ENCODE measurements at places on chromosomes 7 and 10.

- peaks cover 47% of the 10 kb centered on the region for H3K4me1 ChIP-seq
- peak; percentile 81 for DNase-seq
- peak overlapping the region; percentile 41 for H3K4me3 ChIP-seq
- peak overlapping the region; percentile 81 for H3K27ac ChIP-seq
- no peaks in the 10 kb centered on the region for H3K27me3 ChIP-seq
These were observed 551 bp downstream of the IFIT1 start for GRCh38 chr10:89392974-89393373.

- H3K36me3 ChIP-seq = no peaks in the 10 kb centered on the region
- no peak for DNase-seq
- peaks cover 4% of the 10 kb centered on the region for H3K4me1 ChIP-seq
These were observed 62.0 kb downstream of the VSTM4 start for GRCh38 chr10:49053053-49053997.

DNA sequence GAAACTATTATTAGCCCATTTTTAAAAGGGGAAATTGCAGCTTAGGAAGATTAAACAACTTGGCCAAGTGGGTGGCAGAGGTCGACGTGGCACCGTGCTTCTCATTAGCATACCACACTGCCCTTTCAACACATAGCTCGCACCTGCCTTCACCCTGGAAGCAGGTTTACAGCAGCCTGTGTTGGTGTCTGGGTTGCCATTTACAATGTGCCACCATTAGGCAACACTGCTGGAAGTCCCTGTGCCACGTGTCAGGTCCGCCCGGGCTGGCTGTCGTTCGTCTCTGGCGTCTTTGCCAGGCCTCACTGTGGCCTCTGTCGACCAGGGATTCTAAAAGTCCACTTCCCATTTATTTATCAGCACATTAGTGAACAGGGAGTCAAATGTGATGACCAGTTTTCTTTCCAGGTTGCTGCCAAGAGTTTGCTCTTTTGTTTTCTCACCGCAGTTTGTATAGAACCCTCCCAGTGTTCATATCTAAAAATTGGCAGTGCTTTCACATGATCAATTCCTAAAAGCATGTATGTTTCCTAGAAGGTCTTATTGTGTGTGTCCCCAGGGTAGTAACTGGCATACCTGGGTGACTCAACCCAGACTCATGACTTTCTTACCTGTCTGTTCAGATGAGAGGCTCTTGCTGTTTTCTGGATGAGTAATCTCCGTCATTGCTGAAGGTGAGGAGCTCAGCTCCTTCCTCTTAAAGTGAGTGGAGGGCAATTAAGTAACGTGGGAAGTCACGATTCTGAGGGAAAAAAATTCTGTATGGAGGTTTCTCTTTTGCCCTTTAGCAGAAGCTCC, 9.2 kb downstream of the INSIG1 start:
- H3K27ac ChIP-seq = no peak overlapping the region
- no peak overlapping the region for H3K4me3 ChIP-seq
- H3K27me3 ChIP-seq = no peaks in the 10 kb centered on the region
- H3K4me1 ChIP-seq = no peaks in the 10 kb centered on the region
- H3K36me3 ChIP-seq = peaks cover 90% of the 10 kb centered on the region
- DNase-seq = no peak

- no peaks in the 10 kb centered on the region for H3K4me1 ChIP-seq
- H3K36me3 ChIP-seq = no peaks in the 10 kb centered on the region
- no peak overlapping the region for H3K4me3 ChIP-seq
- no peak for DNase-seq
- H3K27me3 ChIP-seq = no peaks in the 10 kb centered on the region
These were observed 395.8 kb upstream of the PHF14 start for GRCh38 chr7:10577866-10578374.

DNA sequence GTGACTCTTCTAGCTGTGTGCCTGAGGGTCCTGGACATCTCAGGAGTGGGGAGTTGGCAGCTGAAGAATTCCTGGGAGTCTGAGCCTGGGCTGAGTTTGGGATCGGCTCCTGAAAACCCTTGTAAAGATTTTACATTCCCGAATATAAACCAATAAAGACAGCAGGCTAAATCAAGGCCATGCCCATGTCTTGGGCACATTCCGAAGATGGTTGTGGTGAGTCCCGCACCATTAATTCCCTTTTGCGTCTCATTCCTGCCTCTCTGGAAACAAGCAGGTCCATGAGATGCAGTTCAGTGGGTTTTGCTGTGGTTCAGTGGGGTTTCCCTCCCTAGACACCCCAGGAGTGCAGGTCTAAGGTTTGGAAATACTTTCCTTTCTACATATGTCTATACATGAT, 90.9 kb downstream of the COL26A1 start:
- H3K27me3 ChIP-seq = no peaks in the 10 kb centered on the region
- H3K4me3 ChIP-seq = no peak overlapping the region
- H3K36me3 ChIP-seq = no peaks in the 10 kb centered on the region
- H3K27ac ChIP-seq = no peak overlapping the region
- no peak for DNase-seq

GRCh38 chr7:92873776-92874175, 37.4 kb upstream of the CDK6 start:
- no peak overlapping the region for H3K4me3 ChIP-seq
- no peak overlapping the region for H3K27ac ChIP-seq
- H3K27me3 ChIP-seq = no peaks in the 10 kb centered on the region
- H3K4me1 ChIP-seq = no peaks in the 10 kb centered on the region
- no peaks in the 10 kb centered on the region for H3K36me3 ChIP-seq
- no peak for DNase-seq

GRCh38 chr10:76297780-76298281, 866.4 kb downstream of the LRMDA start:
- peaks cover 2% of the 10 kb centered on the region for H3K4me1 ChIP-seq
- no peak for DNase-seq
- H3K4me3 ChIP-seq = no peak overlapping the region

- H3K27ac ChIP-seq = no peak overlapping the region
- H3K27me3 ChIP-seq = no peaks in the 10 kb centered on the region
- no peak overlapping the region for H3K4me3 ChIP-seq
- DNase-seq = no peak
- H3K4me1 ChIP-seq = no peaks in the 10 kb centered on the region
These were observed 18.2 kb downstream of the TAS2R41 start for GRCh38 chr7:143495851-143496250.

- no peak for DNase-seq
- no peaks in the 10 kb centered on the region for H3K4me1 ChIP-seq
- no peaks in the 10 kb centered on the region for H3K27me3 ChIP-seq
- no peaks in the 10 kb centered on the region for H3K36me3 ChIP-seq
- H3K4me3 ChIP-seq = no peak overlapping the region
These were observed 636.7 kb upstream of the SEMA3D start for GRCh38 chr7:85823396-85824080.

- H3K27me3 ChIP-seq = no peaks in the 10 kb centered on the region
- no peak overlapping the region for H3K4me3 ChIP-seq
- H3K4me1 ChIP-seq = peaks cover 7% of the 10 kb centered on the region
- DNase-seq = no peak
- H3K36me3 ChIP-seq = no peaks in the 10 kb centered on the region
These were observed 67.1 kb downstream of the MTURN start for GRCh38 chr7:30201921-30202320.

- H3K27me3 ChIP-seq = no peaks in the 10 kb centered on the region
- peaks cover 30% of the 10 kb centered on the region for H3K4me1 ChIP-seq
- H3K4me3 ChIP-seq = no peak overlapping the region
- H3K27ac ChIP-seq = no peak overlapping the region
- no peak for DNase-seq
These were observed 230.1 kb upstream of the SEMA3E start for GRCh38 chr7:83879063-83879462.

DNA sequence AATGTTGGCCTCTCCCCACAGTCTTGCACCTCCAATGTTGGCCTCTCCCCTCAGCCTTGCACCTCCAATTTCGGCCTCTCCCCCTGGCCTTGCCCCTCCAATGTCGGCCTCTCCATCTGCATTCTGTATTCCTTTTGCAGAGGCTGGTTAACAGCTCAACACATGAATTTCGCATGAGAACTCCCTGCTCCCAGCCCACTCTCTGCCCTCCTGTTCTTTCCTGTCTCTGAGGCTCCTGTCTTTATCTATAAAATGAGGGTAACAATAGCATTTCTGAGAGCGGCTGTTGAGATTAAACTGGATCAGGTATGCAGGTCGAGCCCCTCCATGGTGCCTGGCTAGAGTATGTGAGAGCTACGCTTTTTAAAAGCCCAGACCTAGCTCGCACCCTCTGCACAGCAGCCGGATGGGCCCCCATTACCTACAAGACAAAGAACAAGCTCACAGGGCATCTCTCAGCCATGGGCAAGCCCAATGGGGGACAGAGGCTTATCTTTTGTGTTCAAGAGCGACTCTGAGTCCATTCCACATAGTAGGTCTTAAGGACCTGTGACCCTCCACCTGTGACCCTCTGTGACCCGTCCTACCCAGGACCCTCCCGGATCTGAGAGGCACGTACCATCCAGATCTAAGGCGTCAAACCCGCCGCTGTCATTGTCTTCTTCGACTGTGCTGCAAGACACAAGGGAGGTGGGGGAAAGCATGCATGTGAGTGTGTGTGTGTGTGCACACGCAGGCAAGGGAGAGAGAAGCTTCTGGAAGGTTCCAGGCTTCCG, 82.2 kb upstream of the GNA12 start:
- no peaks in the 10 kb centered on the region for H3K4me1 ChIP-seq
- peak; percentile 44 for DNase-seq
- H3K4me3 ChIP-seq = no peak overlapping the region
- H3K27me3 ChIP-seq = no peaks in the 10 kb centered on the region

GRCh38 chr7:55050281-55050680, 31.5 kb downstream of the EGFR start:
- DNase-seq = no peak
- no peaks in the 10 kb centered on the region for H3K36me3 ChIP-seq
- peaks cover 38% of the 10 kb centered on the region for H3K4me1 ChIP-seq

- H3K36me3 ChIP-seq = no peaks in the 10 kb centered on the region
- DNase-seq = no peak
- H3K4me1 ChIP-seq = peaks cover 28% of the 10 kb centered on the region
- no peak overlapping the region for H3K27ac ChIP-seq
These were observed 11.6 kb upstream of the PALD1 start for GRCh38 chr10:70466951-70467350.

- no peak for DNase-seq
- H3K27ac ChIP-seq = no peak overlapping the region
- no peaks in the 10 kb centered on the region for H3K27me3 ChIP-seq
- no peaks in the 10 kb centered on the region for H3K4me1 ChIP-seq
These were observed 35.0 kb downstream of the PRR15 start for GRCh38 chr7:29598613-29599012.

DNA sequence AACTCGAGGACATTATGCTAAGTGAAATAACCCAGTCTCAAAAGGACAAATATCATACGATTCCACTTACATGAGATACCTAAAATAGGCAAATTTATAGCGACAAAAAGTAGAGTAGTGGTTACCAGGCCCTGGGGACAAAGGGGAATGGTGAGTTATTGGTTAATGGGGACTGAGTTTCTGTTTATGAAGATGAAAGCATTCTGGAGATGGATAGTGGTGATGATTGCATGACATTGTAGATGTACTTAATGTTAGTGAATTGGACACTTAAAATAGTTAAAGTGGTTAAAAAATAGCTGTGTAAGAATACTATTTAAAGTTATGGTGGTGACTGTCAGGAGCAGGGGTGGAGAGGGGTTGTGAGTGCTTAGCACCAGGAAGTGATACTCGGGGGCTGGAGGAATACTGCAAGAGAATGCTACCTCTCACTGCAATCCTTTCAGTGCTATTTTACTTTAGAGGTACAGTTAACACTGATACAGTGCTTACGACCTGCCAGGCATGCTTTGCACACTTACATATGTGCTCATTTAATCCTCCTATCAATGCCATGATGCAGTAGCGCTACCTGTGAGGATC, 16.7 kb upstream of the TEX36 start:
- no peak overlapping the region for H3K4me3 ChIP-seq
- no peaks in the 10 kb centered on the region for H3K36me3 ChIP-seq
- no peaks in the 10 kb centered on the region for H3K27me3 ChIP-seq
- no peak for DNase-seq
- H3K4me1 ChIP-seq = no peaks in the 10 kb centered on the region

- no peak for DNase-seq
- no peak overlapping the region for H3K4me3 ChIP-seq
- H3K36me3 ChIP-seq = no peaks in the 10 kb centered on the region
- H3K27me3 ChIP-seq = no peaks in the 10 kb centered on the region
- H3K27ac ChIP-seq = no peak overlapping the region
These were observed 396.2 kb downstream of the REEP3 start for GRCh38 chr10:63917363-63917762.

DNA sequence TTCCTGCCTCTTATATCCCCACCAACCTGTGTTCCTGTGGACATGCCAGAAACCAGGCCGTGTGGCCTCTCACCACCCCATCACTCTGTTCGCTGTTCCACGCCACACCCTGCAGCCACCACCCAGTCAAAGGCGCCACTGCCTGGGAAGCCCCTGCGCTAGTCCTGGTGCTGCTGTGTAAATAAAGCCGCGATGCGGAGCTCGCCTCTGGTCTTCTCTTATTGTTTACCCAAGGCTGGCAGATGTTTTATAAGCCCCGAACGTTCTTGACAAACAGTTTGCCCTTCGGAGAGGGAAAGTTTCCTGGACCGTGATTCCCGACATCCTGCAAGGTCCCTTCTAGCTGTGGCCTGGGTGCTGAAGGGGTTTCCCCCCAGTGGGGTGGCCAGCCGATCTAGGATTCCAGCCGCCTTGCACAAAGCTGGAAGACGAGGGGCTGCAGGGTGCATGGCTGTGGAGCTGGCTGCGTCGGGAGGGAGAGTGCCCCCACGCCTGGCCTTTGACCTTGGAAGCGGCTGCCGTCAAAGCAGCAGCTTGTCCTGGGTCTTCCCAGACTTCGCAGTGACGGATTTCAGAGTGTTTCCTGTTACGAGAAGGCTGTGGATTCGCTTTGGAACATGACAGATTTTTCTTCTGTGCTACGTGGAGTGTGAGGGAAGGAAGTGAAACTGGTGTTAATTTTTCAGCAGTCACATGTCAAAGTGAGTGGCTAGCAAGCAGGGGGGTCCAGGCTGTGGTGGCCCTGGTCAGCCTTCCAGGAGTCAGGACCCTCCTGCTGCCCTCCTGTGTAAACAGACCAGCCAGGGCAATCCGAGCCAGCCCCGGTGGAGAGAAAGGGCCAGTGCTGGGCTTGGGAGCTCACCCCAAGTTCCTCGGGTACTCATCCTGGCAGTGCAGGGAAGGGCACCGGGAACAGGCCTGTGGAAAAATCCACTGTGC, 61.6 kb downstream of the LHPP start:
- no peaks in the 10 kb centered on the region for H3K36me3 ChIP-seq
- H3K27me3 ChIP-seq = no peaks in the 10 kb centered on the region
- no peak overlapping the region for H3K4me3 ChIP-seq
- peaks cover 47% of the 10 kb centered on the region for H3K4me1 ChIP-seq

DNA sequence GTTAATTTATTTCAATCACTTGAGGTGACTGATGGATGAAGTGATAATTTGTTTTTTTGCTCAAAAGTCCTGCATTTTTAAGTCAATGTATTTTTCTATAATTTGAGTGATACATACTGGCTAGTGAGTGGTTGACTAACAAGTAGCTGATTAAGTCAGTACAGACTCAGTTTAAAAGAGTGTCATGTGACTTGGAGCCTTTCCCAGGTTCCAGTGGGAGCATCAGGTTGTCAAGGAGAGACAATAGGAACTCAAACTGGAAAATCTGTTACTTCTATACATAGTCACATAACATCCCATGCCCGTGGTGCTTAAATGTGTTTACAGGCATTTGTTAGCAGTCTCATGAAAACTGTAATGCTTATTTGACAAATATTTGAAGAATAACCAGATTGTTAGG, 154.7 kb downstream of the ANK3 start:
- no peak for DNase-seq
- H3K36me3 ChIP-seq = no peaks in the 10 kb centered on the region
- H3K27me3 ChIP-seq = no peaks in the 10 kb centered on the region
- H3K4me1 ChIP-seq = no peaks in the 10 kb centered on the region

All from sigmoid colon (tissue), 7 donors.